ENCODE measurements at places on chromosomes 5 and 9. TPM values are rescaled to one million over a fixed set of nuclear protein-coding genes. Genes with fewer than 3 reads are reported as not detected.

- no peak for DNase-seq
- no peak overlapping the region for H3K27ac ChIP-seq
- H3K27me3 ChIP-seq, result no peaks in the 10 kb centered on the region
- H3K4me3 ChIP-seq, result no peak overlapping the region
- H3K36me3 ChIP-seq, result no peaks in the 10 kb centered on the region
These were observed 32.9 kb upstream of the JADE2 start for GRCh38 chr5:134492568-134492967.

GRCh38 chr9:28938981-28939380 is 1365.7 kb upstream of the C9orf72 start:
- H3K36me3 ChIP-seq, result no peaks in the 10 kb centered on the region
- no peak for DNase-seq
- no peaks in the 10 kb centered on the region for H3K4me1 ChIP-seq
- no peaks in the 10 kb centered on the region for H3K27me3 ChIP-seq
- H3K4me3 ChIP-seq, result no peak overlapping the region

DNA sequence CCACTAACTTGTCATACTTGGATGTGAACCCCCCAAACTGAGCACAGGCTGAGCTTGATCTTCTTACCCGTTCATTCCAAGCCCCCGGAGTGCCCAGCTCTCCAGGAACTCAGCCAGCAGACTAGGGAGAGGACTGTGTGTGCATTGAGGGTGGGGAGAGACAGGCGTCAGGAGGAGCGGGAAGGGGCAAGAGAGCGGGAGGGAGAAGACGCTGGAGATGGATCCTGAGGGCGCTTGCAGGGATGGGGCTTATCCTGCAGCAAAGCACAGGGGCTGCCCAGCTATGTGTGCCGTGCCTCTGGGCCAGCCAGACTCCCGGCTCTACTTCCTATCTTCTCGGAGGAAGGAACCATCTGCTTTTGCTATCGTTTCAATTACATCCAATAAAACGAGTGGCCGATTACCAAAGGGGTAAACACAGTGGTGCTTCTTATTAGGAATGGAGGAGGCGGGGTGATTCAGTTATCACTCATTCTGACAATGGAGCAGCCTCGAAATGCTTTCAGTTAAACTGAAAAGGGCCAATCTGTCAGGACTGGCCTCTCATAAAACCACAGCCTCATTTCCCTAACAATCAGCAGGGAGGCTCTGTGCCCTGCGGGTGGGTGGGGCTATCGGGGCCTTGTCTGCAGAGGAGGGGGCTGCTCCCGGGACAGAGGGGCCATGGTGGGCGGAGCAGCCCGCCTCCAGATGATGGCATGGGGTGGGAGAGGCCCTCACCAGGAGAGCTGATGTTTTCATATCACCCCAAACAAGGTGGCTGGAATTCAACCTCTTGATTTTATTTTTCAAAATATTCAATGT is 168.2 kb downstream of the DAB2IP start:
- no peak overlapping the region for H3K27ac ChIP-seq
- no peak overlapping the region for H3K4me3 ChIP-seq
- peaks cover 5% of the 10 kb centered on the region for H3K4me1 ChIP-seq
- no peak for DNase-seq
- no peaks in the 10 kb centered on the region for H3K36me3 ChIP-seq

- no peak for DNase-seq
- H3K27ac ChIP-seq, result no peak overlapping the region
- no peaks in the 10 kb centered on the region for H3K4me1 ChIP-seq
- no peaks in the 10 kb centered on the region for H3K36me3 ChIP-seq
- H3K27me3 ChIP-seq, result peaks cover 3% of the 10 kb centered on the region
These were observed 202.8 kb downstream of the SPOCK1 start for GRCh38 chr5:137296213-137296781.

MEGF10 gene
- not detected for total RNA-seq

SPINK6 gene
- not detected for total RNA-seq

GRCh38 chr5:80037366-80037765 is 2.2 kb downstream of the THBS4 start:
- H3K36me3 ChIP-seq, result no peaks in the 10 kb centered on the region
- H3K27me3 ChIP-seq, result peaks cover 43% of the 10 kb centered on the region
- H3K4me1 ChIP-seq, result peaks cover 27% of the 10 kb centered on the region
- no peak overlapping the region for H3K4me3 ChIP-seq

DNA sequence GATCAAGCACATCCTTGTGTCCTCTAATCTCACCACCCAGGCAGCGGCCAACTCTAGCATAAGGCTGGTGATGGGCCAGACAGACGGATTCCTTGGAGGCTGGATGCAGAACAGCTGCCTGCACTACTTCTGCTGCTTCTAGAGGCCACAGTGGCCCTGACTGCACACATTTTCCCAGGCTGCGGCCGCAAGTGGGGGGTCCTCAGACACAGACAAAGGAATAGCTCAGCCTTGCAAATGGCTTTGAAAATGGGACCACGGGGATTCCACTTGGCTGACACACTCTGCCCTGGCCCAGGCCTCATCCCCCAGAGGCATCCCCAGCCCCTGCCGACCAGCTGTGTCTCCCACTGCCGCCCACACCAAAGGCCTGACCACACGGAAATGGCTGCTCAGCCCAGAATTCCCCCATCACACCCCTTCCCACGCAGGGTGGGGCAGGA is 540.8 kb downstream of the BNC2 start:
- H3K27me3 ChIP-seq, result no peaks in the 10 kb centered on the region
- no peaks in the 10 kb centered on the region for H3K36me3 ChIP-seq
- no peak for DNase-seq
- no peak overlapping the region for H3K27ac ChIP-seq
- no peak overlapping the region for H3K4me3 ChIP-seq

DNA sequence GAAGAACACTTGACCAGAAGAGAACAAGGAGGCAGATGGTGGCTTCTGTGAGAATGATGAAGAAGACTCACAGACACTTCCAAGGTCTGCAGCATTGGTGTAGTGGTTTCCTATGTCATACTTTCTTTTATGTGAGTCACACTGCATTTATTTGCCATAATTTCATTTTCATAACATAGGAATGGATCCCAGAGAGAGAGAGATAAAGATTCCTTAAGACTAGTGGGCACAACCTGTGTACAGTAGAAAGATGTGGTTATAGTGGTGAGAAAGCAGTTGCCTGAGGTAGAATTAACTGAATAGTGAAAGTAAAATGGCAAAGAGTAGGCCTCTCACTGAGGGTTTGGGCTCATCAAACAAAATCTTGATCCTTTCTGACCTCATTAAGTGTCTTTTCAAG is 7.6 kb upstream of the CCDC152 start:
- no peak for DNase-seq
- no peak overlapping the region for H3K4me3 ChIP-seq
- H3K4me1 ChIP-seq, result peaks cover 6% of the 10 kb centered on the region
- no peaks in the 10 kb centered on the region for H3K36me3 ChIP-seq
- H3K27me3 ChIP-seq, result no peaks in the 10 kb centered on the region
- no peak overlapping the region for H3K27ac ChIP-seq

DNA sequence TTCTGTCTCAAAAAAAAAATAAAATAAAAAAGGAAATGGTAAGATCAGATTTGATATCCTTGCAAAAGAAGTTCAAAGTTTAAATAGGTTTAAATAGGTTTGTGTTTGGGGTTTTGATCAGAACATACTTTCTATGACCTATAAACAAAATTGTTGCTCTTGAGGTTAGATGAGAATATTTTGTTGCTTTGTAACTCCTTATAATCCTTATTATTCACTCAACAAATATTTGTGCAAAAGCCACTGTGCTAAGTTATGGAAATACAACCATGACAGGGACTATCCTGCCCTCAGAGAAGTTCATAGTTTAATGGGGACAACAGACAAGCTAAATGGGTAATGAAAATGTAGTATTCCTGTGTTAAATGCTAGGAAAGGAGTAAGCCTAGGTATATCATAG is 71.5 kb downstream of the INVS start:
- H3K36me3 ChIP-seq, result peaks cover 49% of the 10 kb centered on the region
- H3K27me3 ChIP-seq, result no peaks in the 10 kb centered on the region
- no peak for DNase-seq
- no peak overlapping the region for H3K27ac ChIP-seq
- no peak overlapping the region for H3K4me3 ChIP-seq

DNA sequence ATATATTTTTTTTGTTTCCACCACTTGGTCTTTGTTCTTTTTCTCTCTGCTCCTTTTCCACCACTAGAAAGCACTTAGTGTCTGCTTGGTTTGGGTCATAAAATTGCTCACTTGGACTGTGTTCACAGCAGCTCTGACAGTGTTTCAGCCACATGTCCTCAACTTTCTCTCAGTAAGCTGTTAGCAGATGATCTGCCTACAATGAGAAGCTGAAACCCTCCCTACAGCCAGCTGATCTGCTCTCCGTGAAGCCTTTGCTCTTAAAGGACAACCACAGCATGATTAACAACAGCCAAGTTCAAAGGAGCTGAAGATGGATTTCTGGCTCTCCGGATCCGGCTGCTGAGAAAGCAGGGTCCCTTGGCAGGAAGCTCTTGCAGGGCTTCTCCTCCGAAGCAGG is 31.6 kb downstream of the PRLR start:
- no peak for DNase-seq
- no peak overlapping the region for H3K27ac ChIP-seq
- H3K4me1 ChIP-seq, result no peaks in the 10 kb centered on the region
- no peak overlapping the region for H3K4me3 ChIP-seq
- H3K27me3 ChIP-seq, result peaks cover 8% of the 10 kb centered on the region

DNA sequence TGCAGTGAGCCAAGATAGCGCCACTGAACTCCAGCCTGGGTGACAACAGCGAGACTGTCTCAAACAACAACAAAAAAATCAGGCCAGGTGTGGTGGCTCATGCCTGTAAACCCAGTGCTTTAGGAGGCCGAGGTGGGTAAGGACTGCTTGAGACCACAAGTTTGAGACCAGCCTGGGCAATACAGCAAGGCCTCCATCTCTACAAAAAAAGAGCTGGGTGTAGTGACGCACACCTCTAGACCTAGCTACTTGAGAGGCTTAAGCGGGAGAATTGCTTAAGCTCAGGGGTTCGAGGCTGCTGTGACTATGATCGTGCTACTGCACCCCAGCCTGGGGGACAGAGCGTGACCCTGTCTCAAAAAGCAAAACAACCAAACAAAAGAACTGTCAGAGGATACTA is 39.9 kb upstream of the MTMR12 start:
- no peaks in the 10 kb centered on the region for H3K27me3 ChIP-seq
- H3K4me3 ChIP-seq, result no peak overlapping the region
- no peak overlapping the region for H3K27ac ChIP-seq
- H3K36me3 ChIP-seq, result peaks cover 21% of the 10 kb centered on the region

CDC20B gene
- total RNA-seq, result not detected

- H3K36me3 ChIP-seq, result no peaks in the 10 kb centered on the region
- H3K27me3 ChIP-seq, result peaks cover 2% of the 10 kb centered on the region
- no peak for DNase-seq
- no peak overlapping the region for H3K27ac ChIP-seq
- no peaks in the 10 kb centered on the region for H3K4me1 ChIP-seq
These were observed 108.3 kb downstream of the FAM174A start for GRCh38 chr5:100643473-100643872.

PCSK1 gene
- not detected for total RNA-seq

DNA sequence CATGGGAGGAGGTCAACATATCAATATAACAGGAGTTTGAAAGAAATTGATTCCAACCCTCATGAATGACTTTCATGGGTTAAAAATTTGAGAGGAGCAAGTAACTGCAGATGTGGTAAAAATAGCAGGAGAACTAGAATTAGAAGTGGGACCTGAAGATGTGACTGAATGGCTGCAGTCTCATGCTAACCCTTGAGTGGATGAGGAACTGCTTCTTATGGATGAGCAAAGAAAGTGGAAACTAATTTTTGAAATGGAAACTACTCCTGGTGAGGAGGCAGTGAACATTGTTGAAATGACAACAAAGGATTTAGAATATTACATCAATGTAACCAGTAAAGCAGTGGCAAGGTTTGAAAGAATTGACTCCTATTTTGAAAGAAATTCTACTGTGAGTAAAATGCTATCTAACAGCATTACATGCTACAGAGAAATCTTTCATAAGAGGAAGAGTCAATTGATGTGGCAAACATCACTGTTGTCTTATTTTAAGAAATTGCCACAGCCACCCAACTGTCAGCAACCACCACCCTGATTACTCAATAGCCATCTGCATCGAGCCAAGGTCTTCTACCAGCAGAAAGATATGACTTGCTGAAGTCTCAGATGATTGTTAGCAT is 1683.2 kb downstream of the MAT2B start:
- no peak for DNase-seq
- no peak overlapping the region for H3K27ac ChIP-seq
- no peaks in the 10 kb centered on the region for H3K36me3 ChIP-seq
- H3K27me3 ChIP-seq, result no peaks in the 10 kb centered on the region

DNA sequence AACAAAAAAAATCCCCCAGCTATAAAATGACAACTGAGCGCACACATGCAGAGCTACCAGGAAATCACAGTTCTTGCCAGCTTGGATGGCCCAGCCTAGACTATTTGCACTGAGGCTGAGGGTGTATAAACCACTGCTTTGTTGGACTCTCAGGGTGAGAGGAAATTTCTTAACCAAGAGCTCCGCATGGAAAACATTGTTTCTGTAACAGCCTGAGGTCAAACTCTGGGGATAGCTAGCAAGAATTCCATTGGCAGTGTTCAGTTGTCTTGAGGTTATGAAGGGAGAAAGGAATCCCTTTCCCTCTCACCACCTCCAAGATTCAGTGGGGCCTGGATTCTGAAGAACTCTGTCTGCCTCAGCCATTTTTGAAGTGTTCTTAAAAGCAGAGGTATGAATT is 360.0 kb downstream of the OSTF1 start:
- no peaks in the 10 kb centered on the region for H3K4me1 ChIP-seq
- no peaks in the 10 kb centered on the region for H3K27me3 ChIP-seq
- DNase-seq, result no peak
- no peak overlapping the region for H3K27ac ChIP-seq
- H3K36me3 ChIP-seq, result no peaks in the 10 kb centered on the region
- no peak overlapping the region for H3K4me3 ChIP-seq

DNA sequence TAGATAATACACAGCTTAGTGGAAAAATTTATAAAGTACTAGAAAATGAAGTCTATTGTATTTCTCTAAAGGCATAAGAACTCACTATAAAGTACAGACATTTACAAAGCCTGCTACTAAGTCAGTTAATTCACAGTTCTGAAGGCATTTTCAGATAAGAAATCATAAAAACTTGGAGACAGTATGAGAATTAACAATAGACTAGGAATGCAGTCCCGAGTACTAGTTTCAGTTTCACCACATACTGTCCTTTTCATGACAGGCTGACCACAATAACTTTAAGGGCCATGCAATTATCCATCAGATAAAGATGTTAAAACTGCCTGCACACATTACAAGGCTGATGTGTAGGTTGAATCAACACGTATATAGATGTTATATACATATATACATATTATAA is 362.6 kb upstream of the SMC2 start:
- no peak overlapping the region for H3K27ac ChIP-seq
- H3K4me3 ChIP-seq, result no peak overlapping the region
- no peak for DNase-seq
- no peaks in the 10 kb centered on the region for H3K36me3 ChIP-seq

DNA sequence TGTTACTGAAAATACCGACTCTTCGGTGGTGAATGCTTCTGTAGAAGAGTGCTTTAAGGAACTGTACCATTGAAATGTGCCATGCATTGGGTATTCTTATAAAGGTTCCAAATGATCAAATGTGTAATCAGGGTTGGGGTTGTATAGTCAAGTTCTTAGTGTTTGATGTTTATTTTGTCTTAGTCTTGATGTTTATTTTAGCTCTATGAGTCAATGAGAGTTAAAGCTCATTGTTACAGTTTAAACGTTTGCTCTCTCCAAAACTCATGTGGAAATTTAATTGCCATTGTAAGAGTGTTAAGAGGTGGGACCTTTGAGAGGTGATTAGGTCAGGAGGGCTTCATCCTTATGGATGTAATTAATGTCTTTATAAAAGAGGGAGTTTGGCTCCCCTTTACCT is 153.0 kb downstream of the FER start:
- H3K27ac ChIP-seq, result no peak overlapping the region
- no peaks in the 10 kb centered on the region for H3K36me3 ChIP-seq
- H3K27me3 ChIP-seq, result no peaks in the 10 kb centered on the region
- no peak overlapping the region for H3K4me3 ChIP-seq
- no peaks in the 10 kb centered on the region for H3K4me1 ChIP-seq

FSD1L gene
- 1.3 TPM for total RNA-seq
